ENCODE measurements at places on chromosomes 7 and 10.

GRCh38 chr7:159126311-159127260 lies 18.1 kb downstream of the VIPR2 start:
- DNase-seq: no peak

GRCh38 chr7:1758859-1759521 lies 88.9 kb downstream of the ELFN1 start:
- DNase-seq: no peak

DNA sequence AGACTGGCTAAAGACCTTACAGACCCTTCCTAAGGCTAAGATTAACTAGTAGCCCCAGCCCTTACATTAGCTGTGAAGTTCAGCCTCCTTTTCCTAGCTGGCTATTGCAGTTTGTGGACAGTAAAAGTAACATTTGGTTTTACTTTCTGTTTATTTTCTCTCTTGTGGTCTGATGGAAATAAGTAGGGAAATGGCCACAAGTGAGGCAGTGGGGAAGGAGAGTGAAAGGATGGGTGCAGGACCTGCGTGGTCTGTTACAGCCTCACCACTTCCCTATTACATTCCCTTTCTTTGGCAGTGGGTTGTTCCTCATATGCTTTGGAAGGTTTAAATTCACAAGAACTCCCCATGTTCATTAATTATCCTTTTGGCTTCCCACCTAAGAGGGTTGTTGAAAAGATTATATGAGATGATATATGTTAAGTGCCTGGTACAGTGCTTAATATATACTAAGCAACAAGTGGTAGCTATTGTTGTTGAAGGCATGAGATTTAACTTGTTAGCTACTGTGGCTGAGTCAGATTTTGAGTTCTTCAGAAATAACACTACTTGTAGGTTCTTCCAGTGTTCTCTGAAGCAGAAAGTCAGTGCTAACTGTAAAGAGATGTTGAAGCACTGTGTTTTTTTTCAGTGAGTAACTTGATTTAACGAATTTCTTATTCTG lies 181.7 kb downstream of the ST7 start:
- no peak for DNase-seq

DNA sequence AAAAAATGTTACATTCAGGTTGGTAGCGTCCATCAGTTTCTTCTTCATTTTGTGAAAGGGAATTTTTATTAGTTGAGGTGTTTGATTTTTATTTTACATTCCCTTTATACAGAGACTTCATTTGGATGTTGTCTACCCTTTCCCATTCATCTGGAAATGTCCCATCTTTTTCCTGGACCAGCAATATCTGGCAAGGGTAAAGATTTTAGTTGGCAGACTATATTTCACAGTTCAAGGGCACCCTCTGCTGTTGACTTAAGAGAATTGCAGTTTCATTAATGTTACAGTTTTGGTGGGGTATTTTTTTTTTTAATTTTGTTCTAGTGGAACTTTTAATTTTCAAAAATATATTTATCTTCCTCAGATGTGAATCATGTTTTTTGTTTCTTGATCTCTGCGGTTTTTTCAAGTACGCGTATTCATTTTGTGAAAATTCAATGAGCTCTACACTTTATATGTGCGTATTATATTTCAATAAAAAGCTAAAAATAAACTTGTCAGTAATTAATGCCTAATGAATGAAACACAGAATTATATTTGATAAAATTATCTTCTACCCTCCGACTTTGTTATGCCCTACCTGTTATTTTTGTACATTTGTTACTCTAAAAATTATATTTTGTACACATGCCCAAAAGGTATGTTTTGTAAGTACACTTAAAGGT lies 97.9 kb upstream of the KLF14 start:
- DNase-seq: no peak

GRCh38 chr7:816751-817671 lies 15.3 kb upstream of the SUN1 start:
- no peak for DNase-seq

GRCh38 chr7:13947535-13947934 lies 41.9 kb downstream of the ETV1 start:
- DNase-seq: no peak

All from stimulated activated CD4-positive, alpha-beta T cell treated with anti-CD3 and anti-CD28 coated beads, Interleukin-1b, Interleukin-23, amount 100 ng/mL, for 1 hour (primary cell).